ENCODE measurements at places on chromosomes 11 and 22.

DNA sequence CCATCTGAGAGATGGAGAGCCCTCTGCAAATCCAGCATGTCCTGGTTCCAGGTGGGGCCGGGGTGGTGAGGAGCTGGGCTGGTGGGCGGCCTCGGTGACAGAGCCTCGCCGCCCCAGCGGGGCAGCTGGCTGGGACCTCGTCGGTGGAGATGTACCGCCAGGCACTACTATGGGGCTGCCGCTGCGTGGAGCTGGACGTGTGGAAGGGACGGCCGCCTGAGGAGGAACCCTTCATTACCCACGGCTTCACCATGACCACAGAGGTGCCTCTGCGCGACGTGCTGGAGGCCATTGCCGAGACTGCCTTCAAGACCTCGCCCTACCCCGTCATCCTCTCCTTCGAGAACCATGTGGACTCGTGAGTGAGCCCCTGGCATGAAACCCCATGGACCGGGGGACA is 7.0 kb downstream of the PLCB3 start:
- no peak for DNase-seq

- no peak for DNase-seq
Observed at GRCh38 chr22:24353121-24353520, 74.3 kb upstream of the ADORA2A start.

DNA sequence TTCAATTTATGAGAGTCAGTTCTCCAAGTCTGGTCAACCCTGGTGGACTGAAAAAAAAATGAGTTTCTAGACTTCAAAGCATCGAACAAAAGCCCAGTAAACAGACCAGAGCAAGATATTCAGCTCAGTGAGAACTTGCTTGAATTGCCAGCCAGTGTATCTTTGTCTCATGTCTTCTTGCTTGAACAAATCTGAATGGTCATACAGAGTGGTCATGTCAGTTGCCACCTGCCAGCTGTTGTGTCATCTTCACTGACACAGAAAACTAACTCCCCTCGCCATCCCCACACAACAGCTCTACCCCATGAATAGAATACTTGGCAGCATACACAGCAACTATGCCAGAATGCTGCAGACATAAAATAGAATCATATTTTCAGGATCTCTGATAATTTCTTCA is 27.5 kb upstream of the CALCB start:
- no peak for DNase-seq

DNA sequence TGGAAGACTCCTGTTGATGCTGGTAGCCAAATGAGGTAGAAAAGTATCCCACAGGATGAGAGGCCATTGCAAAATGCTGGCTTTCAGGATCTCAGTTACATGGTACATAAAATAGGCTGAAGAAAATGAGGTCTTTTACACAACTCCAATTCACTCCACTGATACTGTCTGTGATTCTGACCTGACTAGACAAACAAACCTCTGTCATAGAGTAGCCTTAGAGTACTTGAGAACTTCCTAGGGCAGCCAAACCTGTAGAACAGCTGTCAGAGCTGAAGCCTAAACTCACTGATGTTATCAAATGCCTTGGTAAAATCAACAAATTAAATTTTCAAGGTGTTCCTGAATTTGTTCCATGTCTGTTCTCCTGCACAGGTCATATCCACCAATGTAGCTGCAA is 26.2 kb upstream of the POGLUT3 start:
- no peak for DNase-seq

Data from suprapubic skin (tissue), 4 donors.